ENCODE measurements at places on chromosomes 3 and 15.

DNA sequence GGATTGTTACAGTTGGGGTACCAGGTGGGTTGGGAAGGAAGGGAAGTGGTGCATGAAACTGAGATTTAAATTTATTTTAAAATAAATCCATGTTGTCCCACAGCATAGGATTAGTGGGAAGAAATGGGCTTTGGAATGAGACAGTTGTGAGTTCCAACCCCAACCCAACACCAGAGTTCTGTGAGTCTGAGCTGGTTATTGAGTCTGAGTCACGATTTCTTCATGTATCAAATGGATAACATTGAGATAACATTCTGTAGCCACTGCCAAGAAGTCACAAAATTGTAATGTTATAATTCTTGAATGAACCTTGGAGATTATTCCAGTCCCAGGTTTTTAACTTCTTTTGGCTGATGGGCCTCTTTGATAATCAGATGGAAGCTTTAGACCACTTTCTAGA is 13.7 kb downstream of the IFT122 start:
- DNase-seq: no peak

DNA sequence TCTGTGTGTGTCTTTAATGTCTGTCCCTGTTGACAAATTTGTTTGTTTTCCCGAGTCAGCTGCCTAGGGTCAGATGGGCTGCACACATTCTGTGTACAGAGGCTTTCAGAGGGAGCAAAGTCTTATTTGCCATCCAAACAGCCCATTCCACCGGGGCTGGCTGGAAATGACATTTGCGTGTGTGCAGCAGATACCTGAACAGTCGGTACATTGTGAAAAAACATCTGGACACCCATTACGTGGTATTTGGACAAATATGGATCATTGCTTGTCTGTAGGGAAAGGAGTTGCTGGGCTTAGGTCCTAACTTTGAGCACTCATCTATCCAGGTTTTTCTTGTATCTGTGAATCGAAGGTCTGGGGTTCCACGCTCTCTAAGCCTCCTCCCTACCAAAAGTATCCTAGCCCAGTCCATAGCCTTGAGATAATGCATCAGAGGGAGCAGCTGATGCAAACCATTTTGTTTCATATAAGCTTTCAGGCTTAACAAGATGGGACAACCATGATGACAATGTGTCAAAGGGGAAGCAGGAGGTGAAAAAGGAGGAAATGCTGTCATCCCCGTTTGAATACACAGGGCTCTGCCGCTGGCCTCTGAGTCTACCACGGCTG is 22.2 kb upstream of the CMTM8 start:
- no peak for DNase-seq

DNA sequence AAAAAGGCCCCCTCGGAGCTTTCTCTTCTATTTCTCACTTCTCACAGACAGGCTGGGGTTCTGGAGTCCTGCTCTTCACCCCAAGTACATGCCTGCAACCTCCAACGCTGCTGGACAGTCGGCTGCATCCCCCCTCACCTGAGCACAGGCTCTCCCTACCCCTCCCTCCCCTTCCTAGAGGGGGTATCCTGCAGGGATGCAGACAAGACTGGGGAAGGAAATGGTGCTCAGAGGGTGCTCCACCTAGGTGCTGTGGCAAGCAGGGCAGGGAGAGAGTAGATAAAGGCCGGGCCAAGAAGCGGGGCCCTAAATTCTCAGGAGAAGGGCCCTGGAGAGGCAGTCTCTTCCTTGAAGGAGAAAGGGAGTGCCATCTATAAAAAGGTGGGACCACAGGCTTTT is 7.0 kb upstream of the STRA6 start:
- DNase-seq: no peak

GRCh38 chr3:189344996-189345395 is 173.2 kb downstream of the TPRG1 start:
- DNase-seq: no peak

- no peak for DNase-seq
These were observed 996.0 kb downstream of the OTOL1 start for GRCh38 chr3:162492446-162493081.

DNA sequence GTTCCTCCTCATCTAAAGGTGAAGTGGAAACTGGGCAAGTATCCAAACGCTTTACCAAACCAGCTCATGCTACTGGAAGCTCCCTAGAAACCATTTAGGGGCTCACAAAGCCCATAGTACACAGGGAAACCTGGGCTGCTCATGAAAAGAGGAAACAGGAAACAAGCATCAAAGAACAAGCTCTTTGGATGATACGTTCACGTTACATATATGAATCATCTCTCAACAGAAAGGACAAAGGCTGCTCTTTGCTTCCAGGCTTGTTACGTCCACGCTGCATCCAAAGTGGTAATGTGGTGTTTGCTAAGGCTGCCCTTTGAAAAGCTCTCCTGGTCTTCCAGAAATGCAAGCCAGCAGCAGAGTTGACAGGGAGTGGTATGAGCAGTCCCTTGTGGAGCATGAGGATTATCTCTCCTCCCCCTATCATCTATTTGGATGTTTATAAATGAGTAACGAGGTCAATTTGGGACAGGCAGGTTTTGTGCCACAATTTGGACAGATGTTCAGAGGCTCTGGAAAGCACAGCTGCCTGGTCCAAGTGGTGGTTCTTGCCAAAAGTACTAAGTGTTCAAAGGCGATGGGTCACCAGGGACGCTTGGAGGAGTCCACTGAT is 98.0 kb upstream of the RORA start:
- DNase-seq: no peak

DNA sequence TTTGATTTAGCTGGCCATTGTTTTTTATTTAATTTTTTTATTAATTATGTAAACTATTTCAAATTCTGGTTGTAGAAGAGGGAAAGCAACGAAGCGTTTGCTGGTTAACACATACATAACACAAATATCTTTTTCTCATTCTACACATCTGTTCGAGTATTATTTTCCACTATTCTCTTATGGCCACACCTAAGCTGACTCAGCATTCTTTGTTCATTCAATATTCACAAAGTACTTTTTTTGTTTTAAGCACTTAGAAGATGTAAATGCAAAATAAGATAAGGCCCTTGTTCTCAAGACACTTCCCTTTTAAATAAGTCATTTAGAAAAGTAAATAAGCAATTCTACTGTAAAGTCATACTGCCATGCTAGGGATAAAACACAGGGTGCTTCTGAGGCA is 45.4 kb downstream of the CADM2 start:
- DNase-seq: no peak

DNA sequence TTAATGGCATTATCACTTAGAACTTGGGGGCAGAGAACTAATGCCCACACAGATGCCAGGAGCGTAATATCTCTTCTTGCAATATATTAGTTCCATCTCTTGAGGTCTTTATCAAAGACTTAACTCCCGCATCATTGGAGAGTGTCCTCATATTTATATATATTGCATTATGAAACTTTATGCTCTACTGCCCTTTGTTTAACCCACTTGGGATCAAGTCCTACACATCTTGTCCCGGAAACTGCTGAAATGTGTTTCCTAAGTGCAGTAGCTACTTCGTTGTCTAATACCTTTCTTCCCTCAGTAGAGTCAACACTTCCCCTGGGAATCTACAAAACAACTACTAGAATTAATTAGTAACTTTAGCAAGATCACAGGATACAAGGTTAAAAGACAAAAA is 1029.2 kb downstream of the OTOL1 start:
- DNase-seq: no peak

GRCh38 chr15:51281368-51281967 is 56.9 kb downstream of the CYP19A1 start:
- no peak for DNase-seq

- DNase-seq: no peak
These were observed 8.1 kb downstream of the RRP9 start for GRCh38 chr3:51933471-51934138.

GRCh38 chr3:178439504-178439903 is 96.7 kb upstream of the KCNMB2 start:
- DNase-seq: no peak

DNA sequence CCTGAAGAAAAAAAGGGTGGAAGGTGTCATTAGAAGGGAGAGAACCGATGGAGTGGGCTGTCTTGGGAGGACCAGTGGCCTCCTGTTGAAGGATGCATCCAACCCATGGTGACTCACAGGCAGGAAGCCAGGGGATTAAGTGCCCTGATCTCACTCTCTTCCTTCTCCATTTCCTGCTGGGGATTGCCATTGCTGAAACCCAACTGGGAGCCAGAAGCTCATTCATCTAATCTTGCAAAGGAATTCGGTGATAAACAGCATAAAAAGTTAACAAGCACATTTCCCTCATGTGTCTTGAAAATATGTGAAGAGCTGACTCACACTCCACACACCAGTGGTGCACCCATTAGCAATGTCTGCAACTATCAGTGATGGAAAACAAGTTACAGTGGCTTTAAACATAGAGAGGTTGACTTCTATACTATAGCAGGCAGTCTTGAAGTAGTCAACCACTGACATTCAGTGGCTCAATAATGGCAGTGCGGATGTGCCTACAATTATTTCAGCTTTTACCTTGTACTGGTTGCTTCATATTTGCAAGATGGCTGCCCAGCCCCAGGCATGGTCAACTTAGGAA is 12.8 kb upstream of the CSRNP1 start:
- DNase-seq: no peak

DNA sequence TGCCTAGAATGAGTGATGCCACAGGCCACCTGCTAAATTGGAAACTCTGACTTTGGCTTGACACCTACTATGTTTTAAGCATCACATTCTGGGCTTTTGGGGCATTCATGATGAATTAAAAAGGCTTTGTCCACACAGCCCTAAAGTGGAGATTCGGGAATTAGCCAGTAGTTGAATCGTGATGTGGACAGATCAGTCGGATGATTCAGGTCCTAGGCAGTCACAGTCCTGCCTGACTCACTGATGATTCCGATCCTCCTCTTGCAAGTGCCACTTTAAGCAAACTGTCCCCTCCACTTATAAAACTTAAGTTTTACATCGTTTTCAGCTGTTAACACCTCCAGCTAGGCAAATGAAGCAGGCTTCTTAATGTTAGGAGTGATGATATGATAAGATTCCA is 75.3 kb downstream of the SYNPR start:
- DNase-seq: no peak

DNA sequence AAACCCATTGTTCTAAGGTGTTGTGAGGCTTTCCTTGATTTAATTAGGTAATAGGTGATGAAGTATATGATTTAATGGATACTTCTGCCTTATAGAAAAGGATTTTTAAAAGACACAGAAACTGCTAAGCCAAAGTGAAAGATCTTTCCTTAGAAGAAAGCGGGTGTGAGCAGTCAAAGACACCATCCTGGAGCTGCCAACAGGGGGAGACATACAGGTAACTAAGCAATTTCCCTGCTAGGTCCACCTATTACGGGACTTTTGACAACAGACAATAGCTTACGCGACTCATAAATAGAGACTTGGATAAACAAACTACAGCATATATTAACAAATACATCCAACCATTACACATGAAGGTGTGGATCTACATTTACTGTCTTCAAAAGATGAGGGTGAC is 669.5 kb downstream of the SQOR start:
- DNase-seq: peak; percentile 4

- DNase-seq: no peak
These were observed 116.9 kb upstream of the FOXB1 start for GRCh38 chr15:59887211-59887610.

- DNase-seq: peak; percentile 99
These were observed at the start of gene ACAP2 for GRCh38 chr3:195442573-195443390. TSS of gene ACAP2 (minus strand) at chr3:195443020. CDS start at chr3:195442847, 173 bp downstream.

- no peak for DNase-seq
These were observed 124.3 kb downstream of the NEO1 start for GRCh38 chr15:73176598-73176997.

DNA sequence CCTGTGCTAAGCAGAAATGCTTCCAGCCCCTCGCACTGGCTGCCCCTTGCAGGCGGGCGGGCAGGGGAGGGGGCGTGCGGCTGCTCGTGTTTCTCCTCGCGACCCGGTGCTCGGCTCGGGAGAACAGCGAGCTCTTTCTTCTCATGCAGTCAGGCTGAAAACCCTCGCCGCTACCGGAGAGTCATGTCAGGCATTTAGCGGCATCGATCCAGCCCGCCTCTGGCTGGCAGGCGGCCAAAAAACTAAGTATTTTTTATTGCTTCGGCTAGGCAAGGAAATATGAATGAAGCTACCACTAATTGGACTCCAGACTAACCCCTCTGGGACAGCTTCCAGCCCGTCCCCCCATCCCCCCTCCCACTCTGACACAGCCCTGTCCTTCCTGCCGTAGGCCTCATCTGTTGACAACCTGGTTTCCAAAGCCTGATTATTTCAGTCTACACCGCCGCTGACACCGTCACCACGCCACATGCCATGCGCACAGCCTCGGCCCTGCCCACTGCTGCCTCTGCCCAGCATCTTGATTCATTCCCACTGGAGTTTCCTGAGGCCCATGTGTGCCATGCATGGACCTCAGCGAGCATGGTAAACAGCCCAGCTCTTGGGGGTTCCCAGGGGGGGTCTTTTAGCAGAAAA is 35.3 kb downstream of the TLE3 start:
- DNase-seq: no peak

DNA sequence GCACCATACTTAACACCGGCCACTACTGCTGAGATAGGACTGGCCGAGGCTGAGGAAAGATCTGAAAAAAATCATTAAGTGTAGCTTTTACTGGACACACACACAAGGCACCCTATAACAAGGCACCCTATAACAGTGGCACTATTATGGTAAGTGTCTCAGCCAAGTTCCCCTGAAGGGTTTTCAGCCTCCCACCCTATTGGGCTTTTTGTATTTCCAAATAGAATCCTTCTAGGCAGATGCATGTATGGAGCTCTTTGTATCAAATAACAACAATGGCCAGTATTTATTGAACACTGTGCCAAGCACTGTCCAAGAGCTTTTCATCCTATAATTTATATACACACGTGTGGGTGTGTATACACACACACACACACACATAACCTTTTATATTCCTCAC is 6.7 kb upstream of the DNAJA4 start:
- DNase-seq: no peak

DNA sequence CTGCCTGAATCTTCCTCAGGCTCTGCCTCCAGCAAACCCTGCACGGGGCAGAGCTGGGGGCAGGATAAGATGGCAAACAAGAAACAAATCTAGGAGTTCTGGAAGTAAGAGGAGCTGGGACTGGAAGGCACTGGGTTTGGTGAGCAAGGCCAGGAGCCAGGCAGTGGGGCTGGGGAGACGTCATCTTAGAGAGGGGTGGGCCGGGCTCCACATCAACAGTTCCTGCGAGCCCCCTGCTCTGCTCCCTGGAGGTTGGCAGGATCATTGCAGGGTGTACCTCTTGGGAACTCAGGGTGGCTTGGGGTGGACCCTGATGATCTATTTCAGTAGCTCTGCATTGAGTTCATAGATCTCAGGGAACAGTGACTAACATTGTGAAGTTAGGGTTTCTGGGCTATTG is 87.3 kb upstream of the PRR23E start:
- no peak for DNase-seq

- DNase-seq: no peak
These were observed 166.0 kb upstream of the ATP10A start for GRCh38 chr15:26029146-26029545.

- DNase-seq: no peak
These were observed 112.8 kb downstream of the LPP start for GRCh38 chr3:188266562-188267274.

DNA sequence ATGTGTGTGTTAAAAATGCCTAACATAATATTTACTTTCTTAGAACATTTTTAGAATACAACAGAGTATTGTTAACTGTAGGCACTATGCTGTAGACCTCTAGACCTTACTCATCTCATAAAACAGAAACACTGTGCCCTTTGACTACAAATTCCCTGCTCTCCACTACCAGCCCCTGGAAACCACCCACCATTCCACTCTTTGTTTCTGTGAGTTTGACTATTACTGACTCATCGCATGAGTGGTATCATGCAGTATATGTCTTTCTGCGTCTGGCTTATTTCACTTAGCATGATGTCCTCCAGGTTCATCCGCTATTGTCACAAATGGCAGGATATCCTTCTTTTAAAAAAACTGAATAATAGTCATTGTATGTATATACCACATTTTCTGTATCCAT is 216.7 kb upstream of the CFAP20DC start:
- no peak for DNase-seq

- peak; percentile 50 for DNase-seq
These were observed 959 bp downstream of the ZNF592 start for GRCh38 chr15:84749111-84749991.

Data from stimulated activated CD4-positive, alpha-beta T cell treated with anti-CD3 and anti-CD28 coated beads, Interleukin-15, amount 100 ng/mL, for 48 hours (primary cell).